RPMI7951 (cell line): ENCODE measurements at places on chromosomes 4 and X. TPM values are rescaled to one million over a fixed set of nuclear protein-coding genes. Genes with fewer than 3 reads are reported as not detected.

Gene GC
- total RNA-seq = not detected in 2 replicates

Gene CNOT6L
- total RNA-seq = 7.6 and 8.4 TPM in 2 replicates

Gene PLXNB3
- 2.0 and 3.8 TPM in 2 replicates for total RNA-seq

Gene CT47C1
- total RNA-seq = not detected in 2 replicates

Gene AR
- 12.5 and 13.0 TPM in 2 replicates for total RNA-seq

Gene MGARP
- 0.68 and 1.2 TPM in 2 replicates for total RNA-seq

Gene DIPK2B
- total RNA-seq = not detected in 2 replicates

Gene ZNF157
- total RNA-seq = 0.48 and 0.59 TPM in 2 replicates

Gene OPHN1
- total RNA-seq = 3.5 and 6.0 TPM in 2 replicates

Gene AMBN
- not detected in 2 replicates for total RNA-seq

Gene QRFPR
- total RNA-seq = not detected in 2 replicates

Gene UBA1
- 254 and 283 TPM in 2 replicates for total RNA-seq
